Right renal cortex interstitium (tissue), 3 donors: ENCODE measurements at places on chromosomes 5 and 9. TPM values are rescaled to one million over a fixed set of nuclear protein-coding genes. Genes with fewer than 3 reads are reported as not detected.

EIF4E1B gene
- polyA plus RNA-seq: not detected

STING1 gene
- polyA plus RNA-seq: 24.7 TPM

GARIN3 gene
- polyA plus RNA-seq: not detected

PTGER4 gene
- 9.5 TPM for polyA plus RNA-seq

SPRY4 gene
- polyA plus RNA-seq: 28.4 TPM

MCIDAS gene
- polyA plus RNA-seq: 0.94 TPM

RNF183 gene
- polyA plus RNA-seq: 5.8 TPM

PIP5KL1 gene
- 1.1 TPM for polyA plus RNA-seq

CAMK4 gene
- polyA plus RNA-seq: 4.6 TPM

TAF11L2 gene
- not detected for polyA plus RNA-seq

PCDHGA7 gene
- 2.3 TPM for polyA plus RNA-seq

WDR38 gene
- 0.37 TPM for polyA plus RNA-seq

IL17B gene
- 1.3 TPM for polyA plus RNA-seq

PLAC8L1 gene
- 0.68 TPM for polyA plus RNA-seq

CYLC2 gene
- not detected for polyA plus RNA-seq

UNC13B gene
- polyA plus RNA-seq: 28.6 TPM

KIF24 gene
- polyA plus RNA-seq: 5.7 TPM

- no peak for DNase-seq
Measured at GRCh38 chr5:145244251-145244650, 590.9 kb downstream of the PRELID2 start.

DNA sequence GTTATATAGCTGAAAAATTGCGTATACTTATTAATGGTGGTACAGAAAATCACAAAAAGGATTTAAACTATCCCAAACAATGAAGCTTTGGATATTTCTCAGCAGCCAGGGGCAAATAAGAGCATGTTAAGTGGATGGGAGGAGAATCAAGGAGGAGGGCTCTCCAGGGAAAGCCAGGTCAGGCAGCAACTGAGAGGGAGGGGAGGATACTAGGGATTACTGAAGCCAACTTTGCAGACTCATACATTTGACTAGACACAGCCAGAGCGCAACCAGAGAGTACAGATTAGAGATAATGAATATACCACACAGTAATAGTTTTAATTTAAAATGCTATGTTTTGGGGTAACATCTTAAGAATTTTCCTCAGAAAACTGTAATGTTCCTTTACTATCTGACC, 360.2 kb downstream of the HCN1 start:
- DNase-seq: no peak

DNA sequence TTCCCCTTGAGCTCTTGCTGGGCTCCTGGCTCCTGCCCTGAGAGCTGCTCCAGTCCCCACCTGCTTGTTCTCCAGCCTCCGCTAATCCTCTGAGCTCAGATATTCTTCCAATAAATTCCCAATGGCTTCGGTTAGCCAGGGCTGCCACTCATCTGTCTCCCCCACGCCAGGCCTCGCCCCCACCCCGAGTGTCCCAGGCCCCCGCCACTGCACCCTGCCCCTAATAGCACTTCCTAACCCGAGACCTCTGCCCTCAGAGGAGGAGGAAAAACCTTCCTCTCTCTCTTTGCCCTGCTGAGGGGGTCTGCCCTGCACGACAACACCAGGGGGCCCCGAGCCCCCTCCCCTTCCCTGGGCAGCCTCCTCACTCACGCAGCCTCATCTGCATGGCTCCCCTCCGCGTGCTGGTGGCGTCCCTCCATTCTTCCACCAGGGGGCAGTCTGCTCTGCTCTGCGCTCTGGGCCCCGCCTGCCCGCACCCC, 5.4 kb upstream of the LCN15 start:
- DNase-seq: no peak

DNA sequence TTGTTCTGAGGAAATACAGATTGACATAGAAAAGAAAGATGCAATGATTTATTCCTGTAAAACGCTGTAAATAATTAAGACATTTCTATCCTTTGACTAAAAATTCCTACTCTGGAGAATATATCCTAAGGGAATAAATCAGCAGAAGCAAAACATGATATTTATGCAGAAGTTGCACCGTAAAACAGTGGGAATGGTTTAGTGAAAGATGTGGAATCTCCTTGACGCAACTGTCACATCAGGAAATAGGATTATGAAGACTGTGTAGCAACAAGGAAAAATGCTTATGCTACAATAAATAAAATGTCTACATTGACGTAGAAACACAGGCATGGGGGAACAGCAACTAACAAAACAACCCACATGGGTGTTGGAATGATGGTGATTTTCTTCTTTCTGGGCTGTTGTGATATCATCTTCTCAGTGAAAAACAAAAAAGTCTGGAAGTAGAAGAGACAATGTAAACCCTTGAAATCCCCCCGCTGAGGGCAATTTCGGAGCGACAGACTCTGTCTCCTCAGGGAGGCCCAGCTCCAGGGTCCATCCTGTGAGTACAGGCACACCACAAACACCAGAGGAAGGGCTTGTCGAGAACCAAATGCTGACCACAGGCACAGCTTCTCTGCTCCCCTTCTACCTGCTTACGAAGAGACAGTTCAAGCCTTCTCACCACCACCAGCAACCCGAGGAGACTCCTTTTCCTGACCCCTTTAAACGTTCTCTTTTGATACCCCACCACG, 25.2 kb downstream of the COL23A1 start:
- DNase-seq: no peak

DNA sequence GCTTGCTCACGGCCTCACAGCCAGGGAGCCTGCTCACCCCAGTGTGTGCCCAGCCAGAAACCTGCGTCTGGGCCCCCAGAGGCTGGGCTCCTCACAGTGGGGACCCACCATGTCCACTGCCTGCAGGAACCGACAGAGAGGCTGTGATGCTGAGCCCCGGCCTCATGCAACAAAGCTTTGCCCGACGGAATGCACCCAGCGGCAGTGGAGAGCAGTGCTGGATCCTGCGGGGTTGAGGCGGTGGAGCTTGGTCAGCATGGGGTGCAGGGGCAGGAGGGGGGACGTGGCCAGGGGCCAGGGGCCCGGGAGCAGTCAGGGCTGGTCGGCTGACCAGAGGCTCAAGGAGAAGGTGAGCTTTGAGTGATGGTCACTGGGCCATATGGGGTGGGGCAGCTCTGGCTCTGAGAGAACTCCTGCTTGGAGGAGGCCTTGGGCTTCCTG, 7.7 kb upstream of the CEP72 start:
- no peak for DNase-seq

- no peak for DNase-seq
Measured at GRCh38 chr5:78505860-78506259, 142.7 kb downstream of the LHFPL2 start.

DNA sequence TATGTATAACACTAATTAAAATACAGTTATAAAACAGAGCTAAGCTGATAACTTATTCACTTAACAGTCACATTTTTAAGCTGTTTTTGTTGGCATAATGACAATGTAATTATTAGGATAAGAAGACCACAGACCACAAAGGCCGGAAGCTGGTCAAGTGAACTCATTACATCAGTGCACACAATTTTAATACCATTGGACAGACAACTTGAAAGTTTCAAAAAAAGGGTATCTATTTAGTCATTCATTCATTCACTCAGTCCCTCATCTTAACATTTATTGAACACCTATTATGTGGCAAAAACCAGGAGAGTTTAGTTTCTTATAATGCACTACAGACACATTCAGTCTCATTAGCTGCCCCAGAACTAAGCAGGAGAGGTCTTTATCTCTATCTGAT, 11.6 kb downstream of the ERP44 start:
- DNase-seq: no peak

GRCh38 chr9:124489222-124489621, 18.0 kb downstream of the NR5A1 start:
- no peak for DNase-seq

GRCh38 chr9:25716220-25716872, 38.1 kb upstream of the TUSC1 start:
- peak; percentile 15 for DNase-seq

DNA sequence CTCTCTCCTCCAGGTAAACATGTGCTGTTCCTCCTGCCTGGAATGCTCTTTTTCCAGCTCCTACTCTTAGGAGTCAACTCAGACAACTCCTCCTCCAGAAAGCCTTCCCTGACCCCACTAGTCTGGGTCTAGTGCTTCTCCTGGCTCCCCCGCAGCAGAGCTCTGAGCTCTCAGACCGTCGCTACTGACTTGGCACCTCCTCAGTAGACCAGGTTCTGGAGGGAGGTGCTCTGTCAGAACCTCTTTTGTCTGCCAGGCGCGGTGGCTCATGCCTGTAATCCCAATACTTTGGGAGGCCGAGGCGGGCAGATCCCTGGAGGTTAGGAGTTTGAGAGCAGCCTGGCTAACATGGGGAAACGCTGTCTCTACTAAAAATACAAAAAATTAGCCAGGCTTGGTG, 3.4 kb downstream of the LRRC8A start:
- no peak for DNase-seq

GRCh38 chr9:73782166-73782565, 630.5 kb downstream of the ANXA1 start:
- no peak for DNase-seq

DNA sequence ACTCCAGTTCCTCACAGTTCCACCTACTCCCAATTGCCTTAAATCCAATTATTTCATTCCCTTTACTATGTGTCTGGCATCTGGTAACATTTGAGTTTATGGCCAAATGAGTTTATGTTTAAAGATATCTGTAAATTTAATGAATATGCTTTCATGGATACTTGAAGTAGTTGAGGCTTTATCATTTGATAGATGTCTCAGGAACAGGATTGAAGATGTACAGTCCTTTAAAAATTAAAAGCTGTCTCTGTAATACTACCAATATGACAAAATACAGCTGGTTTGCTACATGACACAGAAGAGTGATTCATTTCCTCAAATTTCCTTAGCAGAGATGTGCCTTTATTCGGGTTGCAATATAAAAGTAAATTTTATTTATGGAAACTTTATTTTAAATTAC, 2326.0 kb upstream of the ACO1 start:
- DNase-seq: no peak

GRCh38 chr5:89899559-89899958, 510.0 kb downstream of the CETN3 start:
- no peak for DNase-seq

- DNase-seq: no peak
Measured at GRCh38 chr9:16099732-16100536, 547.1 kb downstream of the CCDC171 start.

- no peak for DNase-seq
Measured at GRCh38 chr5:178199581-178200434, 4.5 kb upstream of the HNRNPAB start.

DNA sequence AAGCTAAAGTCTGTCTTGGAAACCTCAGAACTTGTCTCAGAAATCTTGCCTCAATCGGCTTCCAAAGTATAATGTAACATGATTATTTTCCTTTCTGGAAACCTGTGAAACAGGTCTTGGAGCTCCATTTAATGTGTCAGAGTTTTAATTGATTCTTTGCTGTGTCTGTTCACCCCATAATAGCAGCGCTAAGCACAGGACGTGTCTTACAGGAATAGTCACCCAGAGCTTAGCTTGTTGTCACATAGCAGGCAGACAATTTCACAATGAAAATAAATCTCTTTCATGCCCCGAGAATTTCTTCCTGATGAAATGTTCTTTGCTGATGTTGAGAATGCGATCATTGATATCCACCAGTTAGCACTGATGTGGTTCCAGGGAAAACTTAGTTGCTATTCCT, 40.2 kb upstream of the PTPN3 start:
- no peak for DNase-seq

DNA sequence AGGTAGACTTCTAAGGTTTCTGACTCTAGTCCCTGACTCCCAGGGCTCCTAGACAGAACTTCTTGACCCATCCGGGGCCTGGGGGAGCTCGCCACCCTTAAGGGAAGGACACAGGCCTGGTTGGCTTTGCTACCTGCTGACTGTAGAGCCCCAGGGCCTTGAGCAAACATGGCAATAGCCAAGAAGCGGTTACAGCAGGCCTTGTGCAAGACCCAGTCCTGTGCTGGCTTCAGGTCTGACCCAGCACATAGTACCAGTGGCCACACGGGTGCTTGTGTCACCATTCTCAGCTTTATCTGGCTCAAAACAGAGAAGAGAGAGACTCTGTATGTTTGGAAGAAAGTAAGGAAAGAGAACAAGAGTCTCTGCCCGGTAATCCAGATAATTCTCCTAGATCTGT, 41.8 kb downstream of the AP3B1 start:
- DNase-seq: no peak

DNA sequence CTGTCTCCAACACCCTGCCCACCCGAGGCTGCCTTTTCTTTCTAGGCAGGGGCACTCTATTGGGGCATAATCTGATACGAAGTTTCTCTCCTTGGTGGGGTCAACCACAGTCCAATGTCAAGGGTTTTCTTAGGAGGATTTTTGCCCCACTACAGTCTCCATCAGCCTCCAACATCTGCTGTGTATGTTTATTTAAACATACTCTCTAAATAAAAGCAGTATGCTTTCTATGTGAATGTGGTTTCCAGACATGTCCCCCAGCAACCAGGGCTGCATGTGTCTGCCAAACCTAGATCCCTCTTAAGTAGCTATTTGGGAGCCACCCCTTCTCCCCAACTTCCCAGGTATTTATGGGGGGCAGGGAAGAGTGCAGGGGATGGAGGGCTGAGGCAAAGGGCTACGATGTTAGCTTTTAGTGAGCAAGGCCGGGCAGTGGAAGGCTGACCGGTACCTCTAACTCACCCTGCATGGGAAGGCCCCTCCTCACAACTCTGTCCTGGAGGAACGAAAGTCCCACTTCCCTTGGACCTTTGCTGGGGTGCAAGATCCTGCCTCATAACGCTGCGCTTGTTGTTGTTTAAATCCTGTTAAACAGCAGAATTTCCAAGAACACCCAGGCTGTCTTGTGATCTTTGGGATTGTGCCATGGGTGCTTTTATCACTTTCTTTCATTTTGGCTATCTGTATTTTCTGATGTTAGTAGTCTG, 75.4 kb downstream of the NREP start:
- DNase-seq: peak; percentile 23

DNA sequence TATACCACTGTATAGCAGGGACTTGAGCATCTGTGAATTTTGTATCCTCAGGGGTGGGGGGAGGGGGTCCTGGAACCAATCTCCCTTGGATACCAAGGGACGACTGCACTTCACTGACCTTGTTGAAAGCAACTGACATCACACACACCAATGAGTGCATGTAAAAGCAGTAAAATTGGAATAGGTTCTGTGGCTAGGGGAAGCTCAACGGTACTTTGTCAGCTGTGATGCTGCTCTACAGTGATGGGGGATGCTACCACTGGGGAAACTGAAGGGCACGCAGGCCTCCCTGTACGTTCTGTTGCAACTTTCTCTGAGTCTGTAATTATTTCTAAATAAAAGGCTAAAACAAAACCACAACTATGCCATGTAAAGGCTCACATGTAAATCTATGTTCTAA, 47.0 kb upstream of the RETREG1 start:
- DNase-seq: no peak

- DNase-seq: no peak
Measured at GRCh38 chr5:134101686-134102439, 12.6 kb upstream of the TCF7 start.

- no peak for DNase-seq
Measured at GRCh38 chr9:95509851-95510708, 6.7 kb downstream of the PTCH1 start.
